ENCODE measurements at places on chromosomes 11 and 22. TPM values are rescaled to one million over a fixed set of nuclear protein-coding genes. Genes with fewer than 3 reads are reported as not detected.

Gene ST3GAL4
- 25.2 TPM for total RNA-seq

Gene LRRC4C
- total RNA-seq, result 3.1 TPM

Gene FOLR2
- 0.48 TPM for total RNA-seq

- no peak overlapping the region for H3K4me3 ChIP-seq
- DNase-seq, result peak; percentile 50
- H3K4me1 ChIP-seq, result peaks cover 9% of the 10 kb centered on the region
- no peak overlapping the region for H3K27ac ChIP-seq
These were observed 15.6 kb downstream of the OVCH2 start for GRCh38 chr11:7690648-7691047.

DNA sequence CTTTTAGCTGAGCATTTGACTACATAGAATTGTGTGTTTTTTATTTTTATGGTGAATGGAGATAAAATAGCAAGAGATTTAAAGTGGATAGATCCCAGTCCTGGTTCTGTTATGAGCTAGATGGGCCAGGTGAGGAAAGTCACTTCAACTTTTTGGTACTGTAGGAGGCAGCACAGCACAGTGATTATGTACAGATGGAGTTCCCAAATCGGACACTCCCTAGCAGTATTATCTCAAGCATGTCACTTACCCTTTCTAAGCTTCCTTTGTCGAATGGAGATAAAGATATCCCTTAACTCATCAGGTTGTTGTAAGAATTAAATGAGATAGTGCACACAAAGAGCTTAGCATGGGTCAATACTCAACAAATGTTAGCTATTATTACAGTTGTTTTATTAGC, 5.3 kb downstream of the EXPH5 start:
- H3K4me3 ChIP-seq, result no peak overlapping the region
- H3K4me1 ChIP-seq, result peaks cover 4% of the 10 kb centered on the region
- no peak for DNase-seq
- no peaks in the 10 kb centered on the region for H3K36me3 ChIP-seq
- H3K27me3 ChIP-seq, result peaks cover 6% of the 10 kb centered on the region

- no peaks in the 10 kb centered on the region for H3K36me3 ChIP-seq
- no peak overlapping the region for H3K27ac ChIP-seq
- peaks cover 14% of the 10 kb centered on the region for H3K4me1 ChIP-seq
- H3K4me3 ChIP-seq, result no peak overlapping the region
These were observed 57.7 kb upstream of the LINC01488 start for GRCh38 chr11:69423611-69424385.

GRCh38 chr11:95088946-95089619, 563 bp upstream of the ENDOD1 start:
- H3K27ac ChIP-seq, result peak overlapping the region; percentile 97
- peaks cover 25% of the 10 kb centered on the region for H3K4me1 ChIP-seq
- H3K4me3 ChIP-seq, result peak overlapping the region; percentile 98
- no peaks in the 10 kb centered on the region for H3K36me3 ChIP-seq

Gene MYOD1
- total RNA-seq, result not detected

GRCh38 chr11:111334532-111335502, 36.5 kb downstream of the POU2AF3 start:
- H3K27me3 ChIP-seq, result no peaks in the 10 kb centered on the region
- H3K27ac ChIP-seq, result peak overlapping the region; percentile 65
- H3K36me3 ChIP-seq, result no peaks in the 10 kb centered on the region
- peak; percentile 74 for DNase-seq
- no peak overlapping the region for H3K4me3 ChIP-seq

Gene GUCY1A2
- 8.4 TPM for total RNA-seq

GRCh38 chr11:61149624-61150615, 11.3 kb downstream of the VPS37C start:
- no peaks in the 10 kb centered on the region for H3K27me3 ChIP-seq
- DNase-seq, result peak; percentile 51
- peak overlapping the region; percentile 91 for H3K27ac ChIP-seq
- H3K4me3 ChIP-seq, result no peak overlapping the region
- peaks cover 64% of the 10 kb centered on the region for H3K4me1 ChIP-seq

Gene AMOTL1
- total RNA-seq, result 57.7 TPM

DNA sequence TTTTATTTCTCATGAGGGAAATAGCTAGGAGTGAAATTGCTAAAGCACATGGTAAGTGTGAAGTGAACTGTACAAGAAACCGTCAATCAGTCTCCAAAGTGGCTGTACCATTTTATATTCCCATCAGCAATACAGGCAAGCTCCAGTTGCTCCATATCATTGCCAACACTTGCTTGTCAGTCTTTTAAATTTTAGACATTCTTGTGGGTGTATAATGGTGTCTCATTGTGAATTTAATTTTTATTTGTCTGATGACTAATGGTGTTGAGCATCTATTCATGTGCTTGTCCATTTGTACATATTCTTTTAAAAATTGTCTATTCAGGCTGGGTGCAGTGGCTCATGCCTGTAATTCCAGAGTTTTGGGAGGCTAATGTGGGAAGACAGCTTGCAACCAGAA, 34.1 kb upstream of the SMCO4 start:
- no peak overlapping the region for H3K4me3 ChIP-seq
- no peaks in the 10 kb centered on the region for H3K36me3 ChIP-seq
- no peaks in the 10 kb centered on the region for H3K27me3 ChIP-seq
- H3K27ac ChIP-seq, result no peak overlapping the region
- DNase-seq, result no peak

Gene TSGA10IP
- not detected for total RNA-seq

Gene KRTAP5-11
- not detected for total RNA-seq

Gene EIF4ENIF1
- total RNA-seq, result 6.9 TPM

DNA sequence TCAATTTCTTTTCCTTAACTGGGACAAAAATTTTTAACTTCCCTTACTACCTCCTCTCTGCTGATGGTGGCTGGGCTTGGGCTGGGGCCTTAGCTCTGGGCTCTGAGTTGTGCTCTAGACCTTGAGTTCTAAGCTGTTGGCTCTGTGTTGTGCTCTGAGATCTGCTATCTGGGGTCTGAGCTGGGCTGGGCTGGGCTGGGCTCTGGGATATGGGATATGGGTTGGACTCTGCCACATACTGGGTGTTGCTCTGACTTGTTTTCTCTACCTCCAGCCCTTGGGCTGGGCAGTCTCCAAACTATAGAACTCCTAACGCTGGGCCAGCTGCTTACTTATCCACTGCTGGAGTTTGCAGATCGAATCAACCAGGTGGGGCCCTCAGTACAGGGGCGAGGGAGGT, 41.9 kb downstream of the DNHD1 start:
- no peak overlapping the region for H3K4me3 ChIP-seq
- H3K27me3 ChIP-seq, result no peaks in the 10 kb centered on the region

GRCh38 chr11:65899356-65900124, 648 bp downstream of the FOSL1 start:
- DNase-seq, result peak; percentile 84
- H3K27ac ChIP-seq, result peak overlapping the region; percentile 71
- H3K4me3 ChIP-seq, result peak overlapping the region; percentile 53
- H3K27me3 ChIP-seq, result peaks cover 25% of the 10 kb centered on the region

DNA sequence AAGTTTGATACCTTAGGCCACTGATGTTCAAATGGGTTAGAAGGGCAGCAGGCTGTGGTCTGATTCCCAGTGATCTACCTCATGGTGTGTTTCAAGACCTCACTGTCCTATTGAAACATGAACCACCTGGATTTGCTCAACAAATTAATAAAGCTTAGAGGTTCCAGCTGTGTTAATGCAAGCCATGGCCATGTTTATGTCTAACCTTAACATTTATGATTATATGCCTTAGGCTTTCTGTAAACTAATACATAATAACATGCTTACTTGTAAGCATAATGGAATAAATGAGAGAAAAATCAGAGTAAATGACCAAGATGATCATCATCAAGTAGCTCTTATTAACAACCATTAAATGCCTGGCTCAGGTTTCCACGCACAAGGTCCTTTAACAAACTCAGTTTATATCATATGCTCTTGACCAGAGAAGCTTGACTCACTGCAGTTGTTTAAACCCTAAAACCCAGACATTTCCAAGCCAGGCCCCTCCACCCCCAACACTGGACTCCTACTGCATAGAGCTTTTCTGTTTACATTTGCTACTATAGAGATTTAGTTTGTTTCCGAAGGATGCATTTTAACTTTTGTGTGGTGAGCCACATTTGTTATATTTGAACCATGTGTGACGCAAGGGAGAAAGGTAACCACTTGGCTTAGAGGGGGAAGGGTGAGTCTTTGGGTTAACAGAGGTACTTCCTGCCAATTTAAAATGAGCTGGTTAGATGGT, 43.7 kb downstream of the KREMEN1 start:
- peaks cover 12% of the 10 kb centered on the region for H3K4me1 ChIP-seq
- DNase-seq, result no peak
- H3K36me3 ChIP-seq, result no peaks in the 10 kb centered on the region
- no peaks in the 10 kb centered on the region for H3K27me3 ChIP-seq
- peak overlapping the region; percentile 2 for H3K27ac ChIP-seq

Gene SLC22A25
- 3.9 TPM for total RNA-seq

- no peaks in the 10 kb centered on the region for H3K36me3 ChIP-seq
- no peak for DNase-seq
- H3K4me1 ChIP-seq, result peaks cover 22% of the 10 kb centered on the region
- peak overlapping the region; percentile 75 for H3K27ac ChIP-seq
- H3K27me3 ChIP-seq, result no peaks in the 10 kb centered on the region
- H3K4me3 ChIP-seq, result peak overlapping the region; percentile 66
These were observed 505 bp downstream of the NUDT22 start for GRCh38 chr11:64226507-64227051.

DNA sequence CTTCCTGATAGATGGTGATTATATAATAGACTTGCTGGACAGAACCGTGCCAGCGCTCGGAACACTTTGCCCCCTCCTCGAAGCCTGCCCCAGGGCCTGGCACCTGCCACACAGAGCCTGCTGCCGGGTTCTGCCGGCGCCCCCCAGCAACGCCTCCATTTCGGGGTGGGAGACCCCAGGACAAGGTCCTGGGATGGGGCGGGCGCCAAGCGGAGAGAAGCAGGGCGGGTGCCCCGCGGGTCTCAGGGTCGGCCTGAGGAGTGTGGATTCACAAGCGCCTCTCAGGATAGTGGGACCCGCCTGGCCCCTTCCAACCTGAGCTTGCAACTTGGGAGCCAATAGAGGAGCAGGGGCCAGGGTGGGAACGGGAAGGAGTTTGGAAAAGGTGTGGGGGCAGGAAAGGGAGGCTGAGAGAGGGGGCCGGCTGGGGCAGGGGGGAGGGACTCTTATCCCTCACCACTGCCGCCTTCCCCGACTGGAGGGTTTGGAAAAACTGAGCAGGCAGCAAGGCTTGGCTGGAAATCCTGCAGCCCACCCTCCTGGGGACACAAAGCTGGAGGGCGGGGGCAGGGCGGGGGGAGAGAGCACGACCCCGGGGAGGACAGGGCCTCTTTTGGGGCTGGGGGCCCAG, 3.3 kb upstream of the BCL9L start:
- H3K27me3 ChIP-seq, result no peaks in the 10 kb centered on the region
- DNase-seq, result peak; percentile 84

- no peaks in the 10 kb centered on the region for H3K4me1 ChIP-seq
- DNase-seq, result no peak
- H3K27me3 ChIP-seq, result no peaks in the 10 kb centered on the region
- H3K36me3 ChIP-seq, result no peaks in the 10 kb centered on the region
- H3K4me3 ChIP-seq, result no peak overlapping the region
- H3K27ac ChIP-seq, result no peak overlapping the region
These were observed 952.5 kb upstream of the FAT3 start for GRCh38 chr11:91272089-91272488.

DNA sequence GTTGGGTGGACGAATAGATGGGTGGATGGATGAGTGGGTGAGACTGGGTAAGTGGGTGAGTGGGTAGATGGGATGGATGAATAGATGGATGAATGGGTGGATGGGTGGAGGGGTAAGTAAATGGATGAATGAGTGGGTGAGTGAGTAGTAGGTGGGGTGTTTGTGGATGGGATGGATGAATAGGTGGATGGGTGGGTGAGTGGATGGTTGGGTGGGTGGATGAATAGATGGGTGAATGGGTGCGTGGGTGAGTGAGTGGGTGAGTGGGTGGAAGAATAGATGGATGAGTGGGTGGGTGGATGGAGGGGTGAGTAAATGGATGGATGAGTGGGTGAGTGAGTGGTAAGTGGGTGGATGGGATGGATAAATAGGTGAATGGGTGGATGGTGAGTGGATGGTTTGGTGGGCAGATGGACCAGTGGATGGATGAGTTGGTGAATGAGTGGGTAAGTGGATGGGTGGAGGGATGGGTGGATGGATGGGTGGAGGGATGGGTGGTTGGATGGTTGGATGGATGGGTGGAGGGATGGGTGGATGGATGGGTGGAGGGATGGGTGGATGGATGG, 12.6 kb downstream of the IGF2 start:
- H3K27me3 ChIP-seq, result no peaks in the 10 kb centered on the region
- H3K4me1 ChIP-seq, result peaks cover 12% of the 10 kb centered on the region
- DNase-seq, result no peak
- no peak overlapping the region for H3K27ac ChIP-seq

GRCh38 chr22:25509374-25509791, 55.1 kb upstream of the GRK3 start:
- H3K4me3 ChIP-seq, result no peak overlapping the region
- no peaks in the 10 kb centered on the region for H3K27me3 ChIP-seq
- H3K4me1 ChIP-seq, result no peaks in the 10 kb centered on the region
- H3K27ac ChIP-seq, result no peak overlapping the region
- no peak for DNase-seq

DNA sequence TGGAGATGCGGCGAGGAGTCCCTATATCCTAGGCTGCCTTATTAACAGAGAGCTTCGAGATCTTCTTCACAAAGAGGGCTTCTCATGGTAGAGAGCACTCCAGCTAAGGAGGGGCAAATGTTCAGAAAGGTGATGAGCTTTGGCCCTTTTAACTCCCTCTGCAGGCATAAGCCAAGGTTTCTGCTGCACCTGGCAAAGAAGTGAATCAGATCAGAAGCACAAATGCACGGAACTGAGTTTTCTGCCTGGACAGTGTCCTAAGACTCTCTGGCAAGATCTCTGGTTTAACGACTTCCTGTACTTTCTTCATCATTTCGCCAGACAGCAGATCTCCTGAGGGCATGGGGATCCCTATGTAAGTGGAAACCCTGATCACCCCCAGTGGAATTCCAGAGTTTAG, 37.2 kb downstream of the POU2AF3 start:
- H3K4me3 ChIP-seq, result no peak overlapping the region
- no peaks in the 10 kb centered on the region for H3K36me3 ChIP-seq
- peak overlapping the region; percentile 65 for H3K27ac ChIP-seq

- H3K4me3 ChIP-seq, result no peak overlapping the region
- H3K27ac ChIP-seq, result no peak overlapping the region
- no peaks in the 10 kb centered on the region for H3K27me3 ChIP-seq
- H3K4me1 ChIP-seq, result no peaks in the 10 kb centered on the region
These were observed 199.7 kb downstream of the C11orf91 start for GRCh38 chr11:33500861-33501479.
